ENCODE measurements at places on chromosomes 3 and 15. TPM values are rescaled to one million over a fixed set of nuclear protein-coding genes. Genes with fewer than 3 reads are reported as not detected.

DNA sequence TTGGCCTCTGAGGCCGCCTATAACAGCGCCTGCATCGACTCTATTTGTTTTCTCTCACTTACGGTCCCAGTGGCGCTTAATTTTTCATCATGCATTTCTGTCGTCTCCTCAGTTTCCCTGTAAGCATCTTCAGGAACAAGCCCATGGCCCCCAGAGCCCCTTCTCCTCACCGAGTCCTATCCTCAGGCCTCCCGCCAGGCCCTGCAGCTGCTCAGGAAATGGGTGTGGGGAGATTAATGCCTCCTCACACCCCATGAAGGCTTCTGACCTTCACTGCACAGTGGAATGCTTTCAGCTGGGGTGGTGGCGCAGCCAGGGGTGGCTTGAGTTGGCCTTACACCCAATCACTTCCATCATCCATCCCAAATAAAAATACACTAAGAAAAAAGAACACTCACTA, 260.4 kb downstream of the FAM43A start:
- DNase-seq = no peak
- H3K27me3 ChIP-seq = no peaks in the 10 kb centered on the region
- no peaks in the 10 kb centered on the region for H3K4me1 ChIP-seq
- H3K27ac ChIP-seq = no peak overlapping the region
- no peaks in the 10 kb centered on the region for H3K36me3 ChIP-seq

The GOLGA6L2 gene
- total RNA-seq = not detected

DNA sequence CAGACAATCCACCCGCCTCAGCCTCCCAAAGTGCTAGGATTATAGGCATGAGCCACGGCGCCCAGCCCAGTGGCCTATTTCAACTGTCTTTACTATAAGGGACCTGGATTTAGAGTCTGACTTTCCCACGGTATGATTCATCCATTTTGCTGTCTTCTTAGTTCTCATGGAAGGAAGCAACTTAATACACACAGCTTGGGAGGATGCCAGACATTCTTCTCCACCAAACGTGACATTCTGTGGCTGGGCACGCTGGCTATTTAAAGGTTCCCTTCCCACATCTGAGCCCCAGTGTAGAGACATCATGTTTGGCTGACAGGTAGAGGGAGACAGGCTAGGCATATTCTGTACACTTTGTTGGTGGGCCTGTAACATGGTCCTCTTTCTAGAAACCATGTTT, 26.2 kb downstream of the FAM43A start:
- no peaks in the 10 kb centered on the region for H3K4me1 ChIP-seq
- H3K27me3 ChIP-seq = no peaks in the 10 kb centered on the region
- no peak overlapping the region for H3K27ac ChIP-seq
- H3K36me3 ChIP-seq = no peaks in the 10 kb centered on the region
- no peak for DNase-seq
- H3K4me3 ChIP-seq = no peak overlapping the region

- no peak for DNase-seq
- no peaks in the 10 kb centered on the region for H3K27me3 ChIP-seq
- H3K27ac ChIP-seq = no peak overlapping the region
- H3K4me3 ChIP-seq = no peak overlapping the region
These were observed 129.2 kb upstream of the DPH6 start for GRCh38 chr15:35674873-35675781.

DNA sequence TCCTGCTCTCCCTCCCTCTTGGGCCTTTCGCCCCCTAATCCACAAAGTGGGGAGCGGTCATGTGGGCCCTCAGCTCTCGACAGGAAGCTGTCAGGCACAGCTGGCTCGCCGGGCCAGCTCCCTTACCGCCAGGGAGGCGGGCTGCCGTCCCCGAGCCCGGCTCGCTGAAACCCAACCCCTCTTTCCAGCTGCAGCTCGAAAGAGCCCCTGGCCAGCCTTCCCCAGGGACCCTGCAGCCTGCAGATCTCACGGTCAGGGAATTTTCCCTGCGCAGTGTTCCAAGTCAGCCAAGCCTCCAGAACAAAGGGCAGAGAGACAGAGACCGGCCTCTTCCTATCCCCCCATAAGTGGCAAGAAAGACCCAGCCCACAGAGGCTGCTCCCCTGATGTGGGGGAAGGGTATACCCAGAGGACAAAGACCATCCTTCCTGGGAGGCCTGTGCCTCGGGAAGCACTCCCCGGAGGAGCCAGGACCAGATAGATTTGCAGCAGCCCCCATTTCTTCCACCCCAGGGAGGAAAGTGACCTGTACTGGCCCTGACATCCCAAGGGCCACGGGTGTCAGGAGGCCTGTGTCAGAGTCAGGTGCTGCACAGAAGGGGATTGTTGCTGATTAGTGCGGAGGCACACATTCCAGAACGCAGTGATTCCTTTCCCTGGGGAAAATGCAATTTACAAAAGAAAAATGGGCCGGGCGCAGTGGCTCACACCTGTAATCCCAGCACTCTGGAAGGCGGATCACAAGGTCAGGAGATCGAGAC, 32.6 kb downstream of the MAGEF1 start:
- peak overlapping the region; percentile 36 for H3K27ac ChIP-seq
- peaks cover 4% of the 10 kb centered on the region for H3K27me3 ChIP-seq
- H3K4me1 ChIP-seq = no peaks in the 10 kb centered on the region
- no peak for DNase-seq
- H3K4me3 ChIP-seq = no peak overlapping the region

The DAZL gene
- 0.19 TPM for total RNA-seq

DNA sequence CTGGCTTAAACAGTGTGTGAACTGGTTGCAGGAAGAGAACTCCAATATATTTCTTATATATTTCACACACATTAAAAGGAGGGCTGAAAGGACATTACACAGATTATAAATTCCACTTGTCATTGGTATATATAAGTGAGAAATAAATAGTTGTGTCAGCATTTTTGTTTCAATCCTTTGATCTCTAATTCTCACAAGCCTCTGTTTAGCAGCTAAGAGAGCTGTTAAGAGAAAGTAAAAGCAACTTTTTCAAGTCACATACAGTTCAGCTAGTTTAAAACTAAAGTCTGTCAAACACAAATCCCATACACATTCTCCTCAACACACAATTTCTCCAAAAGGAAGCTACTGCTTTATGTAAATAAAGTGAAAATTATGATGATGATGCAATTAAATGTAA, 70.5 kb upstream of the CCDC39 start:
- H3K4me3 ChIP-seq = no peak overlapping the region
- H3K36me3 ChIP-seq = no peaks in the 10 kb centered on the region
- no peak overlapping the region for H3K27ac ChIP-seq
- DNase-seq = no peak
- no peaks in the 10 kb centered on the region for H3K27me3 ChIP-seq

- H3K27ac ChIP-seq = no peak overlapping the region
These were observed 336.0 kb upstream of the TRIM42 start for GRCh38 chr3:140341817-140342403.

The LMLN gene
- total RNA-seq = 1.4 TPM

The THPO gene
- total RNA-seq = not detected

The CGNL1 gene
- 5.9 TPM for total RNA-seq

The PSTPIP1 gene
- 16.0 TPM for total RNA-seq

GRCh38 chr15:39282663-39283208, 298.1 kb upstream of the THBS1 start:
- peaks cover 2% of the 10 kb centered on the region for H3K27me3 ChIP-seq
- no peaks in the 10 kb centered on the region for H3K36me3 ChIP-seq
- no peak overlapping the region for H3K4me3 ChIP-seq
- no peaks in the 10 kb centered on the region for H3K4me1 ChIP-seq
- no peak overlapping the region for H3K27ac ChIP-seq

- no peaks in the 10 kb centered on the region for H3K4me1 ChIP-seq
- H3K27me3 ChIP-seq = no peaks in the 10 kb centered on the region
- no peak overlapping the region for H3K27ac ChIP-seq
- H3K4me3 ChIP-seq = no peak overlapping the region
- DNase-seq = peak; percentile 27
These were observed 24.3 kb downstream of the MTHFS start for GRCh38 chr15:79872358-79873017.

The C2CD4B gene
- total RNA-seq = 2.7 TPM

The GPR171 gene
- total RNA-seq = 20.6 TPM

DNA sequence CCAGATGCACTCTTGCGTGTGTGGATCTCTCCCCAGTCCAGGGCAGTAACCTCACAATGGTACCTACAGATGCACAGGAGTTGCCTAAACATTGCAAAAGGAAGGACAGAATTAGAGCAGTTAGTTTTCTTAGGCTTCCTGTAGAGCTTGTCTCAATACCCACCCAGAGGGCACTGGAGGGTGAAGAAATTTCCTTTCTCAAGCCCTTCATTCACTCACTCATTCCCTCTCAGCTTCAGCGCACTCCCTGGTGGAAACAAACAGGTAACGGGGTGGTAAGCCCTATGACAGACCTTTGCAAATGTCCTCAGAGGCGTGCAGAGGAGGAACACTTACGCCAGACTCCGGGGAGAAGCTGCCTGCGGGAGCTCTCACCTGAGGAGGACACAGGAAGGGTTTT, 267.4 kb upstream of the HES1 start:
- H3K27ac ChIP-seq = no peak overlapping the region
- H3K4me1 ChIP-seq = peaks cover 2% of the 10 kb centered on the region
- H3K27me3 ChIP-seq = no peaks in the 10 kb centered on the region
- no peak overlapping the region for H3K4me3 ChIP-seq

The SIN3A gene
- 23.6 TPM for total RNA-seq

- H3K27ac ChIP-seq = no peak overlapping the region
- no peak overlapping the region for H3K4me3 ChIP-seq
- no peaks in the 10 kb centered on the region for H3K4me1 ChIP-seq
- no peaks in the 10 kb centered on the region for H3K36me3 ChIP-seq
- H3K27me3 ChIP-seq = no peaks in the 10 kb centered on the region
- no peak for DNase-seq
These were observed 92.4 kb upstream of the DNAJC19 start for GRCh38 chr3:181081930-181082329.
